Stimulated activated CD8-positive, alpha-beta memory T cell treated with anti-CD3 and anti-CD28 coated beads, Interleukin-15, amount 100 ng/mL, for 4 hours (primary cell): ENCODE measurements at places on chromosomes 11 and 22.
A peak's percentile ranks its signal among the peaks of the same experiment; 100 is the strongest.

GRCh38 chr11:26698224-26698623, 23.6 kb downstream of the SLC5A12 start:
- no peak for DNase-seq

DNA sequence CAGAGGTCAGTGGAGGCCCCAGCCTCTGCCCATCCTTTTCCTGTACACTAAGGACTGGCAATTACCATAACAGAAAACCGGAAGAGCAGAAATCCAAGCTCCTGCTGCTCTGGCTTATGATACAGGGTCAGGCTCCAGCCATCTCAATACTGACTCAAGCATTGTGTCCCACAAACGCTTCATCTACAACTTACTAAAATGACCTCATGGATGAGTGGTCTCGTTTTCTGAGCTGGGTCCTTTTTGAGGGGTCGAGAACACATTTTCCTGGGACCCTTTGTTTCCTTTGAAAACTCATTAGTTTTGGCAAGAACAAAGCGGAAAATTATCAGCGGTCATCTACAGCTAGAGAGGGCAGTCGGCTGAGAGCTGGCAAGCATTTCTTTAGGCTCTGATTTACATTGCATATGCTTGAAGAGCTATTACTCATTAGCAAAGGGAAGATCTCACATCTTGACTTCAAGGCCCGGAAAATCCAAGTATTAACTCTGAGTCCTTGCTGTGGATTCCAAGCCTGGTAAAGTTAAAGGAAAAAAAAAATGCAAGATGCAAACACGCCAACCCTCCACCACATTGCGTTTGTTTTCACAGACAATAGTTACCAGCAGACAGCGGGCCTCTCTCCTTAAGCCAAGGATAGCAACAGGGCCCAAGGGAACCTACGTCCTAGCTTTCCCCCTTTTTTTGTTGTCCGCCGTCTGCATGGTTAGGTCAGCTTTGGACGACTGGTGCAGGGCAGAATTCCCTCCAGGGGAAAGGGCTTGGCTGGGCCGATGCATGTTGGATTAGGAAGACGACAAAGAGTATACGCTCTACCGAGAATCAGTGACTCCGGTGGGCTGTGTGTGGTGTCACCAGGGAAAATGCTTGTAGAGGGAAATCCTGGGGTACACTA, 1.8 kb downstream of the TESMIN start:
- no peak for DNase-seq

DNA sequence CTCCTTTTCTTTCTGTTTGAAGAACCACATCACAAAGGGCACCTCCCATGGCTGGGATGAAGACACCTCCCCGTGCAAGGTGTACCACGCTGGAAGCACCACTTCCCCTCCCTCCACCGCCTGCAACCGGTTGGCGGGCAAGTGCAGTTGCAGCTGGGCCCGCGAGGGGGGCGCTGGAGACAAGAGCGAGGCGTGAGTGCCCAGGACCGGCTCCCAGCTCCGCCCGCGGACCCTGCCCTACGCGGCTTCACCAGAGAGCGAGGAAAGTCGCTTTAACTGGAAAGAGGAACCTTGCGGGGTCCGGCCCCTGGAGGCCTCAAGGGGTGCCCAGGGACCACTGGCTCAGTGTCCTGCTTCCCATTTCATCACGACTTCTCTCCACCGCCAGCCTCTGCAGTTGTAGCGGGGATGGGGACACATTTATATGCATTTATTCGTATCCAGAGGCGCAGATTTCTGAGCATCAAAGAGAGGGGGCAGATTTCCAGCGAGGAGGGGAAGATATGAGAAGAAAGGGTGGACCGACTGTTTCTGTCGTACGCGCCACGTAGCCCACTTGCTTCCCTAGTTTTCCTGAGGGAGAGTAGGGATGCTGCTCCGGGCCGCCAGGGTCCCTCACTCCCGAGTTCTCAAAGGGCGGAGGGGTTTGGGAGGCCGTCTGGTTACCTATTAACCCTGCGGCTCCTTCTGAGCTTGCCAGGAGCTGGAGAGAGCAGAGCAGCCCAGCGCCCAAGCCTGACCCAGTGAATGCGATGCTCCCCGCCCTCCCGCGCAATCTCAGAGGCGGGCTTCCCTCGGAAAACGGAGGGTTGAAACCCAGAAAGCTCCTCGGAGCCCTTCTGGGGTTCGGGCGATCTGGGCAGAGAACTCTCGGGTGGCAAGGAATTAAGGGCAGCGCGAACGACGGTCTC, 3.5 kb downstream of the ESAM start:
- no peak for DNase-seq

DNA sequence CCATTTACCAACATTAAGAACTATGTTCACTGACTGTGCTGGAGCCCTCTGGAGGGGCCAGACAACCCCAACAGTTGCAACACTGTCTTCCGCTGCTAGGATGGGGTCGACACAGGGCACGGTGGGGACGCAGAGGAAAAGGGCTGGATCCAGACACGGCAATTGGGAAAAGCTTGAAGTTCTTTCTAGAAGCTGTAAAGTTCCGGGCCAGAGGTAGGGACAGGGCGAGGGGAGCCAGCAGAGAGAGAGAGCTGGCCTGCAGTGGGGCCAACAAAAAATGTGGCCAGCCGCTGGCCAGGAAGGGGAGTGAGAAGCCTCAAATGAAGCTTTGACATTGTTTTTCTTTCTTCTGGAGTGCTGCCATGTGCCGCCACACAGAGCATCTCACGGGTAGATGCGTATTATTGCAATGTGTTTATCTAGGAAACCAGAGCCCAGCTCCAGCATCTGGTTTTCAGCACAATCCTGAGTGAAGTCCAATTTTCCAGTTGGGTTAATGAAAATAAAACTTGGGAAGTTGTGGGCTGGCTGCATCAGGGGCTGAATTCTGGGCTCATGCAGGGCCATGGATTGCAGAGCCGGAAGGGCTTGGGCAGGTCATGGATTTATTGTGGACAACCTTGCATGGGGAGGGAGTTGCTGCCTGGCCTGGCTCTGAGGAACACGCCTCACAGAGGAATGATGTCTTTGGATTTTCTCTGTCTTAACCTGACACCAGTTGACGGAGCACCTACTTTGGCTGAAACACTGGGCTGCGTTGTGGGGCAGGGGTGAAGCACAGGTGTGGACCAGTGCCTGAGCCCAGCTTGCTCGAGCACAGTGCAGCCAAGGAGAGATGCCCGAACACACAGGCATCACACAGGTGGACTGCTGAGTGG, 67.6 kb upstream of the AMPD3 start:
- DNase-seq = no peak

DNA sequence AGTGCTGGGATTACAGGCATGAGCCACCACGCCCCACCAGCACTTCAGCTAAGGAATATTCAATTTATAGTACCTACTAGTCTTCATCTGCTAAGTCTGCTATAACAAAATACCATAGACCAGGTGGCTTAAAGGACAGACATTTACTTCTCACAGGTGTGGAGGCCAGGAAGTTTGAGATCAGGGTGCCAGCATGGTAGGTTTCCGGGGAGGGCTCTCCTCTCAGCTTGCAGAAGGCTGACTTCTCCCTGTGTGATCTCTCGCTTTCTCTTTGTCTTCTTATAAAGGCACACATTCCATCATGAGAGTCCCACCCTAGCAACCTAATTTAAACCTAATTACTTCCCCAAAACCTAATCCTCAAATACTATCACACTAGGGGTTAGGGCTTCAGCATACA, 433.0 kb downstream of the INSC start:
- DNase-seq = no peak

- no peak for DNase-seq
Measured at GRCh38 chr11:118370774-118371173, 11.4 kb downstream of the UBE4A start.

- no peak for DNase-seq
Measured at GRCh38 chr11:111336582-111337256, 38.4 kb downstream of the POU2AF3 start.

DNA sequence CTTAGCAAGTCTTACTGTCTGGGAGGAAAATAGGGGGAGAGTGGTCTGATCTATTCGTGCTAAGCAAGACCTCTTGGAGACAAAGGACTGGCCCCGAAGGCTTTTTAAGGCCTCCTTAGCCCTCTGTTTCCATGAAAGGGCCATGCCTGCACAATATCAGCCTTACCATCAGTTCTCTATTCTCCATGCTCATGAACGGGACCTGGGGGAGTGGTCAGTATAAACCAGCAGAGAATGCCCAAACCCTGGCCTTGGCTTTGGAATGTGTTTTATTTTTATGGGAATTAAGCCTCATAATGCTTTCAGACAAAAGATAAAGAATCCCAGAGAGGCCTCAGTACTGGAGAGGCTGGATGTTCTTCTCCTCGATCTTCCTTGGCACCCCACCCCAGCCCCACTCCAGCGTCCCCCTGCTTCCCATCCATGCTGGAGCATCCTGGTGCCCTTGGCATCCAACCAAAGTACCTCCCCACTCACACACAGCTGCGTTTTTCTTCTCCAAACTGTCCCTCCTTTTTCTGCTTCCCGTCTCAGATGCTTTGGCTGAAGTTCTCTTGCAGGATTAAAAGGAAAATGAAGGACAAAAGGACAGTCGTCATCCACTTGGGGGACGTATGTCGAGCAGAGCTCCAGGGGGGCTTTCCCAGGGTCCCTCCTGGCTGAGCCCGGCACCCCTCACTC, 18.6 kb downstream of the FXYD6 start:
- no peak for DNase-seq

DNA sequence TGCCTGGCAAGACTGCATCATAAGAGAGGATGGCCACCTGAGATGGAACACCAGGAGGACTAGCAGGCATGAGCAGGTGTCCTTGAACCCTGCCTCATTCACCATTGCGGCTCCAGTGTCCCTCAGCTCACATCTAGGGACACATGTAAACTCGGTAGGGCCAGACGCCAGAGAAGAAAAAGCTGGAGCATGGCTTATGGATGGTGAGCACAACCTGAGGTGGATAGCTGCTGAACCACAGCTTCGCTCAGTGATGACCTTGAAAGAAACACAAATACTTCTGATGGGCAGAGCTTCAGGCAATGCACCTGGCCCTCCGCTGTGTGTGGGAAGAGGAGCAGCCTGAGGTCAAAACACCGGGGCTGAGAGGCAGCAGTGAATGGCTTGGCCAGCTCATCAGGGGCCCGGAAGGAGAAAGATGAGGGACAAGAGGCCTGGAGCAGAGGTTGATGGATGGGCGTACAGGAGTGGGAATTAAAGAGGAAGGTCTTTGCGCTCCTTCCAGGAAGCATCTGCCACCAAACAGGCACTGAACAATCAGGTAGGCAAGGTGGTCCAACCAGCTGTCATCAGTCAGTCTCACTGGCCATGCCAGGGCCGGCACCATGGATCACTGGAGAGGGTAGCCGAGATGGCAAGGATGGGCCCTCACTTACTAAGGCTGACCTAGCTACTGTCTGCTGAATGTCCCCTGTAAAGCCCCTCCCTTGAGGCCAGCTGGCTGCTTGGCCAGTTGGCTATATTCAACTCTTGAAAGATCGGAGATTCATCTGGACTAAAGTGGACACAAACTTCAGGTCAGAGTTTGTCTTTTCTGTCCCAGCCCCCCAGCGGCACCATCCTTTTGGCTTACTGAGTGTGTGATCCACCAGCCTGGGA, 89.7 kb downstream of the MYEOV start:
- DNase-seq = no peak

DNA sequence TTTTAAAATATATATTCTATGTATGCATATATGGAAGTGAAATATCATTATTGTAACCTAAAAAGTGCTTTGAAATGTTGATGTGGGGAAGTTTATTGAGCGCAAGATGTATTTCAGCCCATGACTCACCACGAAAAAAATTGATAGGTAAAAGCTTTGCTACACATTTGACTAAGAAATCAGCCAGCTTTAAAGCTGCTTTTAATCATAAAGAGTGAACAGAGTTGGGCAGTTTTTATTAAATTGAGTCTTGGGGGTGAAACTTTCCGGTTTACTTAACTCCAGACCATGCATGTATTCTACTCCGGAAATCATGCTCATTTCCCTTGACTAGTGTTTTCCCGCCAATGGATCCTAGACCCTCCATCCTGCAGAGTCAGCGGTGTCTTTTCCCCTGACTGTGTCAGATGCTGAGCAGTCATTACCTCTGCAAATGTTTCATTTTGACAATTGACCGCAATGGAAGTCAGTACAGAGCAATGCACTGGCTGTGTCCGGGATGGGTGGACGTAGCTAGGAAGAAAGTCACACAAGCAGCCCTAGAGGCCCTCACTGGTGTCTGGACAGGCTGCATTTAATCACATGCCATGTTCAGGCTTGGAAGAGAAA, 47.2 kb upstream of the MPEG1 start:
- DNase-seq = no peak

GRCh38 chr11:68380786-68381622, 68.6 kb downstream of the LRP5 start:
- DNase-seq = no peak

DNA sequence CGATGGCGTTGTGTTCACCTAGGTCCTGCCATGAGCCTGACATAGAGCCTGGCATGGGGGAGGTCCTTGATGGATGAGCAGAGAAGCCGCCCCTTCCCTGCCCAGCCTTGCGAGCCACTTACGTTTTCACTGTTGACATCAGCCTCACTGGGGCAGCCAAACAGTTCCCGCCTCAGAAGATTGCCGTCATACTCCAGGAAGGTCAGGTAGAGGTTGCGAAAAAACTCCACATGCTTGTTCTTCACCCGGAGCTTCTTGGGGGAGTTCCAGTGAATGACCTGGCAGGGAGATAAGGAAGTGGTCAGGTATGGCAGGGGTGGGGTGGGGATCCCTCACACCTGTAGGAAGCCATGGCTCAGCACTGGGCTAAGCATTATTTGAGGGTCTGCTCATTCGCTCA, 279.3 kb upstream of the SYN3 start:
- no peak for DNase-seq

DNA sequence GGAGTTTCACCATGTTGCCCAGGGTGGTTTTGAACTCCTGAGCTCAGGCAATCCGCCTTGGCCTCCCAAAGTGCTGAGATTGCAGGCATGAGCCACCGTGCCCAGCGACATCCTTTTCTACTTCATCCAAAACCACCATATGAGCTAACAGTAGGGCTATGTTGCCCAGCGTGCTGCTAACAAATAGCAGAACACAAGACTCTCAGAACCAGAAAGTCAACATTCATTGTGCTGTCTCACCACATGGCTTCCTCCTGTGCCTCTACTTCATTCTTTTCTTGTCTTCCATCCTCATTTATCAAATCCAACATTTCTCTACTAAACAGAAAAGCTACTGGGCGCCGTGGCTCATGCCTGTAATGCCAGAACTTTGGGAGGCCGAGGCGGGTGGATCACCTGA, 12.0 kb upstream of the DENND5A start:
- no peak for DNase-seq

DNA sequence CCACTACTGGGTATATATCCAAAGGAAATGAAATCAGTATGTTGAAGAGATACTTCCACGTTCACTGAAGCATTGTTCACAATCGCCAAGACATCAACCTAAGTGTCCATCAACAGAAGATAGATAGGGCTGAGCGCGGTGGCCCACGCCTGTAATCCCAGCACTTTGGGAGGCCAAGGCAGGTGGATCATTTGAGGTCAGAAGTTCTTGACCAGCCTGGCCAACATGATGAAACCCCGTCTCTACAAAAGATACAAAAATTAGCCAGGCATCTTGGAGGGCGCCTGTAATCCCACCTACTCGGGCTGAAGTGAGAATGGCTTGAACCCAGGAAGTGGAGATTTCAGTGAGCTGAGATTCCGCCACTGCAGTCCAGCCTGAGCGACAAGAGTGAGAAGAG, 12.7 kb downstream of the EIF3F start:
- DNase-seq = no peak

GRCh38 chr22:39434243-39434653, 22.6 kb upstream of the MGAT3 start:
- no peak for DNase-seq

GRCh38 chr11:63916837-63917691, at the start of gene RCOR2:
Gene RCOR2 (minus strand): TSS chr11:63917164. CDS start chr11:63916456, 708 bp downstream.
- peak; percentile 29 for DNase-seq

- DNase-seq = no peak
Measured at GRCh38 chr22:47622541-47622940, 860.1 kb downstream of the TBC1D22A start.
